Heart left ventricle (tissue), 16 donors: ENCODE measurements at places on chromosomes 1 and 21.

GRCh38 chr1:200157715-200158114 is 130.2 kb downstream of the NR5A2 start:
- DNase-seq: no peak

DNA sequence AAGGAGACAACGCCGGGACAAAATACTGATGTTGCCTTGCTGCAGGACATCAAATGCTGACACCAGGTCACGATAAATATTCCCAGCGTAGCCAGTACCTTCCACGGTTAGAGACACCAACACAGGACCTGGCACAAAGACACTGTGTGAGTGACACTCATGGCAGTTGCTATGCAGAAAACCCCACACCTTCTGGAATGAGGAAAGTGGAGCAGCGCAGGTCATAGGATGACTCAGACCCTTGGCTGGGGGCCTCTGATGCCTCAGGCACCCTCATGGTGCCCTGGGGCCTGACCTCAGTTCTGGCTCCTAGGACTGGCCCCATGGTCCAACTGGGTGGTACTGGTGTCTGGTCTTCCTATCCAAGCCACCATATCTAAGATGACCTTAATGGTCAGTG is 7.0 kb downstream of the DCST2 start:
- no peak for DNase-seq

GRCh38 chr1:230661976-230662375 is 19.7 kb downstream of the COG2 start:
- no peak for DNase-seq

DNA sequence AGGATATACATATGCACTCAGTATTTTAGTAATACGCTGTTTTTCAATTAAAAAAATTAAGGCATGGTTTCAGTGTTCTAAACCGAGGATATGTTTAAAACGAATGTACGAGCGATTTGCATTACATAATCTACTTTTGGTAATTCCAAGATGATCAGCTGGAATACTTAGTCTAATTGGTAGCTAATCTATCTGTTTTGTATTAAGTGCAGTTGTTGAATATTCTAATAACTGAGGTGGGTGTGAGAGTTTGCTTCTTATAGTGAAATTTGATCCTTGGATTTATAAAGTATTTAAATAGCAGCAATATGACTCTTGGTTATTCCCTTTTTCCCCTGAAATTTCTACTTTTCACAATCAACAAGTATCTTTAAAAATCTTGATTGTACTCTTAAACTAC is 1.3 kb downstream of the RNF2 start:
- DNase-seq: no peak
